Activated CD4-positive, alpha-beta T cell treated with anti-CD3 and anti-CD28 coated beads, Interleukin-2, amount 50 U/mL, for 16 hours (primary cell): ENCODE measurements at places on chromosomes 4 and X.

- no peak for DNase-seq
These were observed 10.1 kb upstream of the NKX1-1 start for GRCh38 chr4:1416051-1416947.

- no peak for DNase-seq
These were observed 16.4 kb downstream of the CCKAR start for GRCh38 chr4:26473893-26474292.

GRCh38 chr4:1451752-1452122 is 45.5 kb upstream of the NKX1-1 start:
- no peak for DNase-seq

DNA sequence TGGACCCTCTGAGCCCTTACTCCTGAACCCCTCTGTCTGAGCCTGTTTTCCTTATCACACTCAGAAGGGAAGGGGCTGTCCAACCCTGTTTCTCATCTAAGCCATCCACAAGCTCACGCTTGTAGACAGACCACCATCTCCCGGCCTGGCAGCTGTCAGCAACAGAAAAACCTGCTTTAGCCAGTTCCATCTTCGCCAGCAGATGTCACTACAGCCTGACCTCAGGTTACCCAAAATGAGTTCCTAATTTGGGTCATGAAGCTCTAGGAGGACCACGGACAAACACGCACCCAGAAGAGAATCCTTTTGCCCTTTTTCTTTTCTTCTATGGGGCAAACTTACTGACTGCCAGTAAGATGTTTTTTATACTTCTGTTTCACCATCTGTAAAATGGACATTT is 445.4 kb downstream of the BCOR start:
- DNase-seq = peak; percentile 38

DNA sequence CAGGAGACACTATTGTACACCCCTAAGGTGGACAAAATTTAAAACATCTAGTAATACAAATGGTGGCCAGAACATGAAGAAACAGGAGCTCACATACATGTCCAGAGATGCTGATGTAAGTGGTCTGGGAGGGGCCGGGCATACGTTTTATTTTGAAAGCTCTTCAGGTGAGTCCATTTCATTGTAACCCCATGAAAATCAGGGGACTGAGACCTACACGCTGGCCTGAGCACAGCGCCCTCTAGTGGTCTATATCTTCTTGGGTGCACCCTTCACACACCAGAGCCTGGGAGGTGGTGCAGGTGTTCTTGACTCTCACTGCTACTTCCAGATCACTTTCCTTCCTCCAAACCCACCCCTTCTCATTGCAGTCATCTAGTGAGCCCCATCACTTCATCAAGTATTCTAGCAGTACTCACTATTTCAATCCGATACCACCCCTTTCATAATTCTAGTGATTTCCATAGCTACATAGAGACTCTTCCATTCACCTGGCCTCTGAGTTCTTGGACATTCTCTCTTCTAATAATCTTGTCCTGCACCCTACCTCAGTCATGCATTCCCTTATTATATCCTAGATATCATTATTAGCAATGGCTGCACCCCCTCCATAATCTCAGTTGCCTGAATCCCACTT is 4.3 kb upstream of the TLR6 start:
- peak; percentile 76 for DNase-seq

DNA sequence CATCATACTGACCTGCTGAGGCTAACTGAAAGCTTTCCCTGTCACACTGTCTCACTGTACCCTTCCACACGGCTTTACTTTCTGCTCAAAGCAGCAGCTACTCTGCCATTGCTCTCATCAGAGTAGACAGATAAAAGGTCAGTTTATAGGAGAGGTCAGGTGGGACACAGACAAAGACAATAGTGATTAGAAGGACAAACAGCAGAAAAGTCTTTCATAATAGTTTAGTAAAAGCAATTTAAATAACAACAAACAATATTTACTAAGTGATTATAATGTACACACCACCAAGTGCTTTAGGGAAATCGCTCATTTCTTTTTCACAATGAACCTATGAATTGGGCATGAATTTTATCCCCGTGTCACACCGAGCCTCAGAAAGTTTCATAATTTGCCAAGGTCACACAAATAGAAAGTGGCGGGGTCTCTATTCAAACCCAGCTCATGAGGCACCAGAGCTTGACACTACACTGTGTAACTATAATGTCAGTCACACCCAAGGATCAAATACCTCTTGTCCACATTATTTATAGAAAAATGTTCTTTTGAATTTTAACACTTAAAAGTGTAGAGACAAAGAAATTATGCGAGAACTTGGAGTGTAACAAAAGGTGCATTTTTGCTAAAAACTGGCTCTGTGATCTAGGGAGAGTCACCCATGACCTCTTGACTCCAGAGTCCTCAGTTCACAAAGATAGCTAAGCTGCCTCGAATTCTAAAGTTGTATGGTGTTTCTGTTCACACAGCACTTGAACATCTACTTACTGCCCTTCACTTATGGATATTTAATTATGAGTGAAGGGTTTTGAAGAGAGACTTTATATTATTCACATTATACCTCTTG is 24.5 kb upstream of the SORBS2 start:
- DNase-seq = no peak

DNA sequence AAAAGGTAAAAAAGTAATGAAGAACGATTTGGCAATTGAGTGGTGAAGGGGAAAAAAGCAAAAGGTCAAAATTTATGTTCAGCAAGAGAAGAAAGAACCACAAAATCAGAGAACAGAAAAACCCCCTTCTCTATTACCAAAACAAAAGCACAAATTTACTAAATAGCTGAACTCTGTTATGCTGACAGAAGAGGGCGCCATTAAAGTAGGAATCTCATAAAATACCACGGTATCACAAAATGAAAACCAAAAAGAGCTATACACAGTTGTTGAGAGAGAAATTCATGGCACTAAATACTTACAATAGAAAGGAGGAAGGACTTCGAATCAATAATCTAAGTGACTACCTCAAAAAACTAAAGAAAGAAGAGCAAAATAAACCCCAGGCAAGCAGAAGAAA is 69.6 kb upstream of the CXorf66 start:
- DNase-seq = no peak

- DNase-seq = peak; percentile 92
These were observed 7.3 kb upstream of the WAS start for GRCh38 chrX:48676106-48676892.

- DNase-seq = no peak
These were observed 175.7 kb upstream of the SPIN4 start for GRCh38 chrX:63526863-63527262.

DNA sequence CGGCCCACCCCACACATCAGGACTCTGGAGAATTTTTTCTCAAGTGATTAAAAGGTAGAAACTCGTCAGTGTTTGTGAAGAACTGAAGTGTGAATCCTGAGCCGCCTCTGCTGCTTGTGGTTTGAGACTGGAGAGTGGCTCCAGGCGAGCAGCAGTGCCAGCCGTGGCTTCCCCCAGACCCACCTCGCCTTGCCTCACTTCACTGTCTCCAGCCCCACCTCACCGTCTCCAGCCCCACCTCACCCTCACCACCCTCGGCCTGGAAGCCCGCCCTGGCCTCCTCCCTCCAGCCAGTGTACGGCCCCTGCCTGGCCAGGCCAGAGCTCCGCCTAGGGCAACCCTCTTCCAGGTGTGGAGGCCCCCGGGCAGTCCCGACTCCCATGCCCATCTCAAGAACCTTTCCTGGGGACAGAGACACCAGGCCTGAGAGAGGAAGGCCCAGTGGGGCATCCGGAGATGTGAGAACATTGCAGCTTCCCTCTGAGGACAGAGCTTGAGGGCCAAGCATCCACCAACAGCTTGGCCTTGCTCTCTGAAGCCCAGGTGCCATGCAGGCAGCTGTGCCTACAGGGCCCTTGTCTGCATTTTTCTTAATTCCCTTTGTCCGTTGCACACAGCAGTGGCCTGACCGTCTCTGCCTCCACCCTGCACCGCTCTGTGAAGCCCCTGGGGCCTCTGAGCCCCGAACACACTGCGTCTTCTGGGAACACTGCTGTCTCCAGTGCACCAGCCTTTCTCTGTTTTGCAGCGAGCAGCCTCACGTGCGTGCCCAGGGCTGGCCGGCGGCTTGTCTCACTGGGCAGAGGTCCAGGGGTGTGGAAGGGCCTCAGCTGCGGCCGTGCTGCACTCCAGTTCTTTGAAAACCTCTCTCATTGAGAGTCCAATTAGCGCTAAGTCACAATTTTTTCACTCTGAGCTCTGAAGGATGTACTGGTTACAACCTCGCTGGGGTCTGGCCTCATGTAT is 13.8 kb downstream of the SH3BP2 start:
- no peak for DNase-seq
